ENCODE measurements at places on chromosomes 12 and 14.

GRCh38 chr14:78863143-78863542 lies 693.0 kb downstream of the NRXN3 start:
- DNase-seq: no peak

- no peak for DNase-seq
Observed at GRCh38 chr12:53174881-53175491, 5.5 kb upstream of the ZNF740 start.

GRCh38 chr14:105067140-105067968 lies 2.1 kb upstream of the GPR132 start:
- no peak for DNase-seq

DNA sequence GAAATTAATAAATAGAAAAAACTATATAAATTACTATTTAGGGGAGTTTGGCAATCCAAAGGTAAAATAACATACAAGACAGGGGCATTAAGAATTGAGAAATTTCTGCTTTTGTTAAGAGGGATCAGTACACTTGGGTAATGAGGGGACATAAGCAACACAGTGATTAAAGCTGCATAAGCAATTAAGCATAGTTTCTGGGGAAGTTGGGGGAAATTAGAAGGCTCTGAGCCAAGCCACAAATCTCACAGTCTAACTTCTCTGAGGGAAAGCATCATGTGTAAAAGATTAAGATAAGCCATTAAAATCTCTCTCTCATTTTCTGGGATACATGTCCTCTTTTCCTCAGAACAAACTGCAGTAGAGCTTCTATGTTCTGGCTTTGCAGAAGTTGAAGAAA lies 533.9 kb upstream of the LRFN5 start:
- no peak for DNase-seq

GRCh38 chr14:86714575-86714974 lies 1184.6 kb downstream of the FLRT2 start:
- no peak for DNase-seq

- DNase-seq: no peak
Observed at GRCh38 chr14:24458736-24459135, 16.2 kb upstream of the SDR39U1 start.

- DNase-seq: no peak
Observed at GRCh38 chr12:16282978-16283377, 5.5 kb upstream of the SLC15A5 start.

DNA sequence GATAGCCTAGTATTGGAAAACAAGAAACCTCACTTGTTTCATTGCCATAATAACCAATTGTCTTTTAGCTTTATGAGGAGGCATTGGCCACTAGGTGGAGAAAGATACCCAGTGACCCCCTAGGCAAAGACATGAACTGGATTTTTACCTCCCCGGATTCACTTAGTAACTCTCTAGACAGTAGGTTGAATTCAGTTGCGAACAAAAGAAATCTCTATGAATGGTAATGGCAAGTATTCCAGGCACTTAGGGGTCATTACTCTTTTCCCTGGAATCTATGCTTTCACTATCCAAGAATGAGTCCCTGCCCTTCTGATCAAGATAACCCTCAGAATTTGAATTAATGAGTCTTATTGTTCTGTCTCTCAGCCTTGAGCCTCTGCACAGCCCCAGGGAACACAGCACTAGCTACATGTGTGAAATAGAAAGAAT lies 29.5 kb upstream of the RHOJ start:
- no peak for DNase-seq

DNA sequence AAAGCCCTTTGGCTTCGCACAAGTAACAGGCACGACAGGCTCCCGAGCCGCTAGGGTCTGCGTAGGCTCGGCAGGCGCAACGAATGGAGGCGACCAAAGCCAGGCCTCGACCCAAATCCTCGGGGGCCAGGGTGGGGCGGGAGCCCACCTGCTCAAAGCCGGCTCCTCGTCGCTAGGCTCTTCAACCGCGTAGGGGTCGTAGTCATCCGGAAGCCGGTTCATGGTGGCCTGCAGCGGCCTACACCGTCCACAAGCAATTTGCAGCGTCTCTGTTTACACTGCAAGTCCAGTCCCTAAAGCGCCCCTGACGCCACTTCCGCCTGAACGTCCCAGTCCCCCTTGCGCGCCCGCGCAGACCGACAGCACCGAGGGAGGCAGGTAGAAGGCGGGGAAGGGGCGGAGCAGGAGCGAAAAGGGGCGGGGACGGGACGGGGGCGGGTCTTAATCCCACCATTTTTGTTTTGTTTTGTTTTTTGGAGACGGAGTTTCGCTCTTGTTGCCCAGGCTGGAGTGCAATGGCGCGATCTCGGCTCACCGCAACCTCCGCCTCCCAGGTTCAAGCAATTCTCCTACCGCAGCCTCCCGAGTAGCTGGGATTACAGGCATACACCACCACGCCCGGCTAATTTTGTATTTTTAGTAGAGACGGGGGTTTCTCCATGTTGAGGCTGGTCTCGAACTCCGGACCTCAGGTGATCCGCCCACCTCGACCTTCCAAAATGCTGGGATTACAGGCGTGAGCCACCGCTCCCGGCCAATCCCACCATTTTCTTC lies at the start of gene EAPP:
Gene EAPP, minus strand, starts transcription at position 295 of the 774 bp plus-strand sequence. Its CDS starts 73 bp downstream, at position 222.
- DNase-seq: peak; percentile 92

- DNase-seq: peak; percentile 22
Observed at GRCh38 chr12:106583242-106584103, 669 bp downstream of the RFX4 start.

DNA sequence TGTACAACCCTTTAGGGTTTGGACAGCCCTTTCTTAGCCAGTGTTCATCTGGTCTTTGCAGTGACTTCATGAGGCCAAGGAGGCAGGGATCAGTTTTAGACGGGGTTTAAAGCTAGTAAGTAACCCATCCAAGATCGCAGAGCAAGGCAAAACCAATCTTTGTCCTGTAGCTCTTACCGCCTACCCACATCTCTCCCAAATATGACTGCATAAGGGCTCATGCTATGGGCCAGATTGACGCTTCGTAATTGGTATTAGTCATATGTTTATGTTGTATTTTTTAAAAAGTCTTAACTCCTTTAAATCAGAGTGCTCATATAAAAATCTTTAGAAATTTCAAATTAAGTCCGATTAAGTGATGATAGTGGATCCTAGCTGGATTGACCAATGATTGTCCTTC lies 3.7 kb upstream of the CLMN start:
- no peak for DNase-seq

Measured in stimulated activated CD4-positive, alpha-beta T cell treated with anti-CD3 and anti-CD28 coated beads, TNF-alpha, amount 100 ng/mL, for 48 hours (primary cell).